ENCODE measurements at places on chromosomes 5 and 9.
A peak's percentile ranks its signal among the peaks of the same experiment; 100 is the strongest.

DNA sequence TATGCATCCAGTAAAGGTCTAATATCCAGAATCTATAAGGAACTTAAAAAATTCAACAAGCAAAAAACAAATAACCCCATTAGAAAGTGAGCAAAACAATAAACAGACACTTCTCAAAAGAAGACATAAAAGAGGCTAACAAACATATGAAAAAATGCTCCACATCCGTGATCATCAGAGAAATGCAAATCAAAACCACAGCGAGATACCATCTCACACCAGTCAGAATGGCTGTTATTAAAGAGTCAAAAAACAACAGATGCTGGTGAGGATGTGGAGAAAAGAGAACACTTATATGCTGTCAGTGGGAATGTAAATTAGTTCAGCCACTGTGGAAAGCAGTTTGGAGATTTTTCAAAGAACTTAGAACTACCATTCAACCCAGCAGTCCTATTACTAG, 86.1 kb downstream of the WWC1 start:
- no peak for DNase-seq

DNA sequence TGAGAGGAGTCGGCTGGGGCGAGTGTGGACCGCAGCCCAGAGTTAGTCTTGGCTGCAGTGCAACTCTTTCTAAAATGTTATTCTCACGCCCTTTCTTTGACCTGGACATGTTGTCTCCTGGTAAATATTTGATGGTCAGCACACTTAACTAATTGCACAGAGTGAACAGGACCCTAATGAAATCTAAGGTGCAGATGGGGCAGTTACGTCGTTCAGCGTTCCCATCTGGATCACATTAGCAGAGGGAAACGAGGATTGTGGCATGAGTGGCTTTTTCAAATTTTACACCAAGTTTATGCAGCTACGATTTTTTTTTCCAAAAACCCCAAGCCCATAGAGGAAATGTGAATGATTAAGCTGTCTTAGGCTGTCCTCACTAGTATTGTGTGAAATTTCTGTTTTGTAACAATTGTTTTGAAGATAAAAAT, 483 bp downstream of the C9orf85 start:
- no peak for DNase-seq

GRCh38 chr9:131618071-131618479, 72.8 kb downstream of the PRRT1B start:
- no peak for DNase-seq

- no peak for DNase-seq
These were observed 53.4 kb downstream of the GALNT12 start for GRCh38 chr9:98860871-98861293.

GRCh38 chr9:133640580-133641395, 4.6 kb downstream of the DBH start:
- no peak for DNase-seq

DNA sequence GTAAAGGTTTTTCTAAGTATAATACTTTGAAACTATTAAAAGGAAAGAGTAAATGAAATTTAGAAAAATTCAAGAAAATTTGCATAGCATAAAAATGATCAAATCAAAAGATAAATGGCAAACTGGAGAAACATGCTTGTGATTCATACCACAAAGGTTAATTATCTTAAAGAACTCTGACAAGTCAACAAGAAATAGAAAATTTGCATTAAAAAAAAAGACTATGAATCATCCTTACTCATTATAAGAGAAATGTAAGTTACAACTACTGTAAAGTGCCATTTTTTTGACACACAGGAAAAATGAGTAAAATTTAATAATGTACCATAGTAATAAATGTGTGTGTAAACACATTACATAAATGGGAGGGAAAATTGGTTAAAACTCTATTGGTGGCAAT, 624.4 kb upstream of the C9orf72 start:
- DNase-seq = no peak

DNA sequence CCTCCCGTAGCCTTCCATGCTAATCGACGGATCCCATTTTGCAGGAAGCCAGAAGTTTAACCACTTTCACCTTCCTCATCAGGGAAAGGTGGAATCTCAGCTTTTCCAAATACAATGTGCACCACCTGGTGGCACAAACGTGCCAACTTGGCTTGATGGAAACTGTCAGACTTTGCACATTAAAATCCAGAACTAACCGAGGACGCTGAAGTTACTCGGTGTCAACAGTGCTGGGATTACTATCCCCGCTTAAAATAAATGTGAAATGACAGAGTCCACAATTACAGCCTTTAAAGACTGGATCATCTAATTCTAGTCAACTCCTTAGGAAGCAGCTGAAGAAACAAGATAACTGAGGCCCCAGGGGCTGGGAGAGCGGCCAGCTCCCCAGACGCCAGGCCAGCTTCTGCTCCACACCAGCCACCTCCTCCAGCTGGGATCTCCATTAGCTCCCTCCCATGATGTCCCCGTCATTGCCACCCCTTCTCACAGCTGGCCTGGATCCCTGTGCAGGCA, 50.1 kb upstream of the RETREG1 start:
- peak; percentile 26 for DNase-seq

- DNase-seq = no peak
These were observed 161.1 kb downstream of the CWC27 start for GRCh38 chr5:64929833-64930232.

GRCh38 chr5:108064302-108064701, 317.6 kb downstream of the FBXL17 start:
- DNase-seq = no peak

DNA sequence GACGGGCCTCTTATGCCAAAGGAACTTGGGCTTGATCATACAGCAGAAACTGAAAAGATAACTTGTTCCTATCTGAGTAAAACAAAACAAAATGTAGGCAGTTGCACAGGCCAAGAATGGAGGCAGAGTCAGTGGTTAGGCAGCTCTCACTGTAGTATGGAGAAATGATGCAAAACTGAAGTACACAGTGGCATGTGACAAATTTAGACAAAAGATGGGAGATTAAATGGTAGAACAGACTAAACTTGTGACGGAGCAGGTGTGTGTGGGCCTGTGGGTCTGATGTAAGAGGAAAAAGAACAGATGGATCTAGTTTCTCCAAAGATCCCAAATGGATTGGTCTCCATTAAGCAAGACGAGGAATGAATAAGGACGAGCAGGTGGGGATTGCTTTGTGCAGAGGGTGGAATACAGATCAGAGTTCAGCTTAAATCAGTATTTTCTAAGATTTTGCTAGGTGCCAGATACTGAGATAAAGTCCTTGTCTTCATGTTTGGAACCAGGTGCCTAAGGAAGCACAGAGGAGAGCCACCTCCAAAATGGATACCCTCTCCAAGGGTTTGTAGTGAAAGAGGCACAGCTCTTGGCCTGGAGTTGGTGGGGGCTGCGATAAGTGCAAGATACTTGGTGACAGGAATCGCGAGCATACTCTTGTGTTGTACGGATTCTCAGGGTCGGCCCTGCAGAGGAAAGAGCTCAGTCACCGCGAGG, 722 bp upstream of the DCP2 start:
- no peak for DNase-seq

Data from CD4-positive, alpha-beta T cell treated with Interleukin-4 for 1 hour (primary cell).